ENCODE measurements at places on chromosomes 5 and 9.

GRCh38 chr5:80141681-80142080 lies 106.5 kb downstream of the THBS4 start:
- DNase-seq: no peak

GRCh38 chr9:93049491-93049890 lies 9.0 kb upstream of the SUSD3 start:
- no peak for DNase-seq

DNA sequence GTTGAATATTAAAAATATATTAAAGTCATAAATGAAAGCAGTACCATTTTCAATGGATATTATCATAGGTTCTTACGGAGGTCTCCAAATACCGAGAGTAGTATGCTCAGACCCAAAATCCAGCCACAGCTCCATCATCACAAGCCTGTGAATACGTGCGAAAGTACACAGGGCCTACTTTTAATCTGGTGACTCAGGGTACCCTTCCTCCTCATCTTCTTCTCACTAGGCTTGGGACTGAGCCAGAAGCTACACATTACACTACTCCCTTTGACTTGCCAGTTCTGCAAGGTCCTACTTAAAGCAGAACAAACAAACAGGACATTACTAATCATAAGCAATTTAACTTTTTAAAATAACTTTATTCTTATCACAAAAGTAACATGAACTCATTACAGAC lies 7.6 kb upstream of the RIC1 start:
- DNase-seq: no peak

GRCh38 chr5:168066536-168067208 lies 224.8 kb upstream of the WWC1 start:
- DNase-seq: no peak

GRCh38 chr5:10719965-10720364 lies 41.1 kb downstream of the DAP start:
- no peak for DNase-seq
